ENCODE measurements at places on chromosomes 6 and 20.

DNA sequence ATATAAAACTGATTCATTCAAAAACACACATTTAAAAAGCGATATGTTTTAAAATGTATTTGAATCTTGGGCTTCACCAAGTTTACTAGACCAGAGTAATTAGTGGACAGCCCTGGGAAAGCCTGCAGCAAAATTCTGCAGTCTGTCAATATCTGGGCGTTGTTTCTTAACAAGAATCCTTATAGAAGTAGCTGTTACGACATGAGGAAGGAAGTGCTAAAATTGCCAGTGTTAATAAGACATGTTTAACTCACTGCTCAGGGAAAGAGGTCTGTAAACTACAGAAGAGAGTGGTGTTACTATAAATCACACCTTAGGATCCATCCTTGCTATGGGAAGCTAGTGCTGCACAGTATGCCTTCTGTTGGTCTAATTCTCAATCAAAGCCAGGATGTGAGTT is 120.6 kb downstream of the TBX18 start:
- DNase-seq = no peak

DNA sequence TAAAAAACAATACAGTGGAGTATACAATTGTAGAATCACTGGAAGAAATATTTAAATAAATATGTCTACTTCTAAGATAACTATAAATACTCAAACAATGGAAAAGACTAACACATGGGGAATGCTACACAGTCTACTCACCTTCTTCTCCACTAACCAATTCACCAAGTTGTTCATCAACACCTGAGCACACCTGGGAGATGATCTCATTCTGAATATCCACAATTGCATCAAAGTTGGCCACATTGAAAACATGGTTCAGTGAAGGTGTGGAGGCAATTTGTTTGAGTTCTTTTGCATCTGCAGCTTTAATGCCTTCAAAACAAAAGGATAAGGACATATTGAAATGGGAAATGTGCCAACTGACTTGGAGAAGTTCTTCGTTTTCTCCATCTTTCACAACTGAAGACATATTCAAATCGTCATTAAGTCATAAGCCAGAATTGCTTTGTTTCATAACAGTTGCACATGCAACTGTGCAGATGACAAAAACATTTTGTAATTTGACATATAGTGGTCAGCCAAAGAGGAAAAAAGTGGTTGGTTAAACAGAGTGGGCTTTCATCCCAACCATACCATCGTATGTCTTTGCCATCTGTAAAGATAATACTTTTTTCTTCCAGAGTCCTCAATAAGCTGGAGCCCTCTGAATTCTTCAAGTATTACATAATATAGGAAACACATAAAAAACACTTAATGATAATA is 17.5 kb downstream of the COL12A1 start:
- DNase-seq = no peak

DNA sequence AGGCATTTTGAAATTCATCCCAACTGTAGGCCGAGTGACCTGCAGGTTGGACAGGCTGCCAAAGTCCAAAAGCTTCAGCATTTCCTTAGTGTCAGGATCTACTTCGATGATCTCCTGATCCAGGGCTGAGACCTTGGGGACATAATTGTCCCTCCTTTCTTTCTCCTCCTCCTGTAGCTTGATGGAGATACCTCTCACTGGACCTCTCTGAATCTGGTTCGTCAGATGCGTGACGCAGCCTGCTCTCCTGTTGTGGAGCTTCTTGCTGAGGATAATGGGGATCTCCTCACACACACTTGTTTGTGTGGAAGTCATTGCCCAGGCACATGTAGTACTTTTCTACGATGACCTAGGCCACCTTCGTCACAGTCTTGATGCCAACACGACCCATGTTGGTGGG is 1.5 kb upstream of the MAS1L start:
- DNase-seq = no peak

DNA sequence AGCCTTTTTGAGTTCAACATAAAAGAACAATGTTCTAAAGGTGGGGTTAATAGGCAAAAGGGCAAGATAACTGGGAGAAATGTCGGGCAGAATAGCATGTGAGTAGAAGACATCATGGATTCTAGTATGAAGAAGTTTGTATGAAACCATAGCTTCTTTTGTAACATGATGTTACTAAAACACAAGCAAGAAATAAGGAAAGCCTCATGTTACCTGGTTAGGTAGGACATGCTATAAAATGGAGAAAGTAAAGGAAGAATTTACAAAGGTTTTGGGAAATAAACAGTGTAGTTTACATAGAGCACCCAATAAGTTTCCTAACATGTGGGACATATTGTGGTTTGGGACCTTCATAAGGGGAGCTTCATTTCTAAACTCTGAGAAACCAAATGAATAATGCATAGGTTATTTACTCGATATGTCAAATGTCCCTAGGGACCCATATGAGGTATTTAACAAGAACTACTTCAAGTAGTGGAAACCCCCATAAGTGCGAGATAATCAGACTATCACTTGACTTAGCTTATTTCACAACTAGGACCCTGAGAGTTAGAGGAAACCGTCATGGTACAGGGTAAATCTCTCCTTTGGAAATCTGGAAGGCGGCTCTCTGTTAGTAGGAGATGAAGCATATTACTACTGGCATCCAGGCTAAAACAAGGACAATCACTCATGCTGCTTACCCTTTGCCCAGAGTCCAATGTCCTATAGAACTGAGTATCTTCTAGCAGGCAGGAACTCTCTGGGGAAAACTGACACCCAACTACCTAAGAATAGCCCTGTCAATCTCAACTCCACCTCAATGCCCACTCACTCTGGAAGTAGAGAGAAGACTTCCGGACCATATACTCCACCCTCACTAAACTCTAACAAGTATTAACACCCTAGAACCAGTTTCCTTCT is 57.5 kb downstream of the ILRUN start:
- DNase-seq = no peak

- DNase-seq = no peak
Measured at GRCh38 chr20:16917636-16918035, 169.5 kb downstream of the OTOR start.

GRCh38 chr6:64520050-64520449 is 884.4 kb downstream of the PHF3 start:
- DNase-seq = no peak

GRCh38 chr6:80523531-80523997 is 417.1 kb downstream of the BCKDHB start:
- peak; percentile 61 for DNase-seq

GRCh38 chr6:54111341-54112045 is at the start of gene MLIP:
TSS of gene MLIP (plus strand) at chr6:54111443. CDS start at chr6:54111480, 37 bp downstream.
- no peak for DNase-seq

DNA sequence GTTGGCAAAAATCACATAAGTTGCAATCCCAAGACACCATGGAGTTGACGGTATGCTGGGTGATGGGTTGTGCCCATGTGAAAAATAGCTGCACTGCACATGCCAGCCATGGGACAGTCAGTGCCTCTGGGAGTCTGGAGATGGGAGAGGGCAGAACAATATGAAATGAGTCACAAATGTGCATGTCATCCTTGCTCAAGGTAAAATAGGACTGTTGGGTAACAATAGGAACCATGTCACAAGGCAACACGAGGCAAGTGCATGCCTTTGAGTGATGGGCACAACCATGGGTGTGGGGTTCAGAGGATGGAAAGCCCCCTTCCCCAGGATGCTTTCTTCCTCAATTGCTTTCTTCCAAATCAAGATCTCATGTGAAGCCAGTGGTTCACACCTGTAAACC is 70.5 kb upstream of the PIM1 start:
- DNase-seq = no peak

DNA sequence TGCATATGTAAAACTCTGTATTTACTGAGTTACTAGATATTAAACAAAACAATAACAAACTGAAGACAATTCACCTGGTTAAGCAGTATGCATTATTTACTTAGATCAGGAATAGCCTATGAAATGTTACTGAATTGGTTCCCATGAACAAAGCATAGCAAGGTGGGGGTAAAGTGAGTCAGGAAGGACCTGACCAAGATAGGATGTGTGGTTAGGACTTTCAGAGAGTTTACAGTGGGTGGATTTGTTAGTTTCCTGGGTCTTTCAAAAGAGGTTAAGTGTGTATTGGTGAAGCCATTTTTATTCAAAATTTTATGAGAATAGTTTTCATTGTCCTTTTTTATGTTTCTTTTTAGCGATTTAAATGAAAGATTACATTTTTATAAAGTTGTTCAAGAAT is 32.9 kb downstream of the TBPL1 start:
- DNase-seq = no peak

- DNase-seq = peak; percentile 70
Measured at GRCh38 chr20:63942250-63942951, 13.8 kb downstream of the UCKL1 start.

GRCh38 chr6:147674794-147675193 is 166.3 kb downstream of the SAMD5 start:
- DNase-seq = no peak

GRCh38 chr20:32894026-32894483 is 35.3 kb downstream of the EFCAB8 start:
- no peak for DNase-seq

DNA sequence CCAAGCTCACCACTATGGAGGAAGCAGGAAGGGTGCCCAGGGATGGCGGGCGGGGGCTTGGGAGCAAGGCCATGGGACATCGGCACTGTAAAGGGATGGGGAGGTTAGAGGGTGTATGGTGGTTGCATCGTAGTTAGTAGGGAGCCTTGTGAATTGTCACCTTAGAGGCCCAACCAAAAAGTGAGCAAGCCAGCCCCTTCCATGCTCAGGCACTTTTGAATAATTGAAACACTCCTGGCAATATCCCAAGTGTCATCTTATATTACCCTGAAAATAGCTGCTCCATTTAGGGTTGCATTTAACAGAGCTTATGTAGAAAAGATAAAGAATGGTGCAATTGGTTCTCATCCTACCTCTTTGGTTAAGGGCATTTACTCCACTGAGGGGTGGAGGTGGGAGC is 169.2 kb downstream of the SAMD5 start:
- no peak for DNase-seq

DNA sequence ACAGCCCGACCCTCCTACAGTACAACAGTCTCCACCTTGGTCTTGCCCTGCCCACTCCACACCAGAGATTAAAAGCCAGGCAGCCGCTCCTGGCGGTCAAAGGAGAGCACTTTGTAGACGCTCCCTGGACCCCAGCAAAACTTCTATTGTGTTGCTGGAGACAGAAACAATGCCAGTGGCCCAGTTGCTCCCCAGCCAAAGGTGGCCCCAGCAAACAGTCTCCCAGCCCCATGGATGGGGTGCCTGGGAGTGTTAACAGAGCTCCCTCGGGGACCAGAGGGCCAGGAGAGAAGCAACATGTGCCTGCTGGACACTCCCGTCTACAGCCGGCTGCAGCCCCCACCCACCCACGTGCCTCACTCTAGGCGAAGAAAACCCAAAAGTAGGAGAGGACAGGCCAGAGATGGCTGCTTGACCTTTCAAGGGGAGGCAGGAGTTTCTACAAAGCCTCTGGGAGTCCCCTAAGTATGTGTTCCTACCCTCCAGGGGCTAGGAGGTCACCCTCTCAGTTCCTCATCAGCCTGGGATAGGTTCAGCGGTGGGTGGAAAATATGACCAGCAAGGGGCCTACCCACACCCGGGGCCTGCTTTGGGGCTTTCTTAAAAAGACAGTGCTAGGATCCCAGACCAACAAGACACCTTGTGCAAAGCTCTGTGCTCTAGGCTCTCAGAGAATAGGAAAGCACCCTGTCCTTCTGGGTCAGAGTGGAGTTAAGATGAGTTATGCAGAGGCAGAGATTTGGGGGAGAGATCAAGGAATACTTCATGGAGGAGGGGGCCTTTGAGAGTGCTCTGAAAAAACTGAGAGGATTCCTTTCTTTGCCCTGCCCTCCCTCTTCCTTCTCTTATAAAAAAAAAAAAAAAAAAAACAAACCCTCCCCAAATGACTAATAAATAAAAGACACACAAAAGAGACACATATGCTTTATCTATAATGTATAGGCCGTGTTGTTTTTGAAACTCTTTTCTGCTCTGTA is 19.0 kb upstream of the PREX1 start:
- peak; percentile 36 for DNase-seq

DNA sequence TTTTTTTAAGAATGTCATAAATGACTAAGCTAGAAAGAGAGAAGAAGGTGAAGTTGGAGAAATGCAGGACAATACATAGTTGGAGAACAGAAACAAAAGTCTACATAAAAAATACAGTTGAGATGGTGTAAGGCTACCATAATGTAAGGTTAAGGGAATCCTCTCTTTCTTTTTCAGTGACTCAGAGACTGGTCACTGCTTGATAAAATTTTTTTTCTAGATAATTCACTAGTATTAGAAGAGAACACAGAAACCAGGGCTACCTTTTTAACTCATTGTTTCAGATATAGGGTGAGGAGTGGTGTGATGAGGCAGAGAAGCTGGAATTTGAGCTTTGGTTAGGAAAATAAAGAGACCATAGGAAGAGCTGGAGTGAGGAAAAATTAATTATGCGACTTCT is 18.2 kb upstream of the EDN1 start:
- no peak for DNase-seq

DNA sequence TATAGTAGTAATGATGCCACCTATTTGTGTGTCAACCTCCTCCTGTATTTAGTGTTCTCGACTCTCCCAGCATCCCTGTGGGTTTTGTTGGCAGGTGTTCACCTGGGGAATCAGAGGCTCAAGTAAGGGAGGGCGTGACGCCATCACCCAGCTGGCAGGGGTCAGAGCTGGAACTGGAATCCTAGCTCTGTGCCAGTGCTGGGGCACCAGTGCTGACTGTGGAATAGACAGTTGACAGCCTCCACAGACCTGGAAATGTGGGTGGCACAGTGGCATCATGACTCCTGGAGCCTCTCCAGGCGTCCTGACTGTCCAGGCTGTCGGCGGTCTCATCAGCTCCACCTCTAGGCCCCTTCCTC is 102.8 kb downstream of the SYCP2 start:
- DNase-seq = no peak

DNA sequence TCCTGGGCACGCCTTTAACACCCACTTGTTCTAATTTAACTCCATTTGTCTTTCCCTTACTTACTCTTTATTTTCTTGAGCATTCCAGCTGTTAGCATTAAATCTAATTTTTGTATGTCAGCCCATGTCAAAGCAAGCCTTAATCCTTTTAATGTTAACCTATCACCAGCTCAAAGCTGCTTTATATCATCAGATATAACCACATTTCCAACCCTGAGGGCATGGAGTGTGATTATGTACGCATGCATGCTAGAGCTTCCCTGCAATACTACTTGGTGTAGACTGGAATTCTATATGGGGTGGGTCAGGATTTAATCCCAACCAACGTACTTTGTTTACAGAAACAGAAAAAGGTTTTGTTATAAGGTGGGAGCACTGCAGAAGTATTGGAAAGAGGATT is 139.4 kb upstream of the HMGN3 start:
- DNase-seq = no peak

Data from femur (tissue), 1 donor.